Stimulated activated CD8-positive, alpha-beta memory T cell treated with anti-CD3 and anti-CD28 coated beads, Interleukin-15, amount 100 ng/mL, for 48 hours (primary cell): ENCODE measurements at places on chromosomes 12 and 14.

GRCh38 chr12:7113389-7113871, 4.4 kb upstream of the C1RL start:
- DNase-seq = no peak

DNA sequence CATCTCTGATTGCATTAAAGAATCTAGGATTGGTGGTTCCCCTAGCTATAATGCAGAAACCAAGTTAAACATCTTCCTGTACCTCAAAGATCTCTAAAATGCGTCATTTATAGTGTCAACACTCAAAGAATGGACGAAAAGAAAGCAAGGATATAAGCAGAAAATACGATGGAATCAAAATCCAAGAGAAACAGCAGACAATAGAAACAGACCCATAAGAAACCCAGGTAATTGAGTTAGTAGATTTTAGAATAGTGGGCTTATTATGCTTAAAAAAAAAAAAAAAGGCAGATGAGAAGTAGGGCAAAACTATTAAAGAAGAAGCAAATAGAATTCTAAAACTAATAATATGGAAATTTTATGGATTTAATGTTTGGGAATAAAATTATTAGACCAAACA, 44.4 kb downstream of the USP15 start:
- no peak for DNase-seq

DNA sequence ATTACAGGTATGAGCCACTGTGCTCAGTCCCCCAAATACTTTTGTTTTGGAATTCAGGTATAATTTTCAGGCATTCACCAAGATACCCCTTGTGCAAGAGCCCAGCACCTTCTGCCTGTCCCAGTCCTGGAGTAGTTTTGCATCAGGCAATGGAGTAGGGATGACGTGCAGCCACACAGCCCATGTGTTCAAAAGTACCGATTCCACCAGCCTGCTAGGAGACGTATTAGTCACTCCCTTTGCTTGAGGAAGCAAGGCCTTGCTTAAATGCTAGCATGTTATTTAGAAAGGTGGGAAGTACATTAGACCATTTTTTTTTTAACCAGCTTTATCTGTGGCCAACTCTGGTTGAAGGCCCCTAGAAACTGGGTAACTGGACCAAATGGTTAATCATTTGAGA, 15.0 kb upstream of the GALNT16 start:
- no peak for DNase-seq

- no peak for DNase-seq
These were observed 728.5 kb downstream of the FSCB start for GRCh38 chr14:43778570-43778936.

DNA sequence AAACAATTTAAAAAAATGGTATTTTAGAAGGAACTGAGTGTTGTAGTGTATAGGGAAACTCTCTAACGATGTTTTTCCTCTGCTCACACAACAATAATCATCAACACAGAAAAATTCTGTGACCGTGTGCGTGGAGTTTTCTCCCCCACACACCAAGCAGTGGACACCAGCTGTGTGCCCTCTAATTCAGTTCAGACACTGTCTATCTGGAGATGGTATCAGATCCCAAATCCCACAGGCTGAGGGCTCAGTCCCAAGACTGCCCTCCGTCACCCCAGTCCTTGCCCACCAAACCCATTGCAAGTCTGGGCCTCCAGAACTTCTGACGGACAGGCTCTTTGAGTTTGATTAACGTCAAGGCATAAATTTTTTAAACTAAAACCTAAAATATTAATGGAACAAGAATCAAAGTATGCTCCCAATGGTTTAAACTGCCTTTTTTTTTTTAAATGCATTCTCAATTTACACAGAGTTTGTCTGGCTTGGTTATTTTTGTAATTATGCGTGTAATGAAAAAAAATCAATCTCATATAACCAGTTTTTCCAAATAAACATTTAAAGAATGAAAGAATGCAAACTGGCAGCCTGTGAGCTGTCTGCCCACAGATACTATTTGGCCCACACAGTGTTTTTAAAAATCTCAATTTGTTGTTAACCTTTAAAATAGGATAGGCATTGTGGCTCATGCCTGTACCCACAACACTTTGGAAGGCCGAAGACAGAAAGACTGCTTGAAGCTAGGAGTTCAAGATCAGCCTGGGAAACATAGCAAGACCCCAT, 19.2 kb downstream of the BLTP3B start:
- no peak for DNase-seq

DNA sequence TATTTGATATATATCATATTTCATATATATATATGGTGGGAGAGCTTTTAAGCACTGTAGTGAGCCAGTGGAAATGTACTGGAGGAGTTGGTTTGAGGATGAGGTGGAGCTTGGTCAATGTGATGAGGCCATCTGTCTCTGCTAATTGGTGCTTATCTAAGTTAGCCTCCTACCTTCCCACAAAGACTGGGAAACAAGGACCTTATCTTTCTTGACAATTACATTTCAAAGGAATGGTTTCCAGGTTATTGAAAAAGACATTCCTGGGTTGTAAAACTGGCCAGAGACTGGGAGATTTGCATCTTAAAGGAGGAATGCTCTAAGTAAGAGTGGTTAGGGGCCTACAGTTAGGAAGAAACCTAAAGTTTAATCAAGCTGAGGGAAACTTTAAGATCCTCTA, 212.8 kb upstream of the SYT1 start:
- no peak for DNase-seq

DNA sequence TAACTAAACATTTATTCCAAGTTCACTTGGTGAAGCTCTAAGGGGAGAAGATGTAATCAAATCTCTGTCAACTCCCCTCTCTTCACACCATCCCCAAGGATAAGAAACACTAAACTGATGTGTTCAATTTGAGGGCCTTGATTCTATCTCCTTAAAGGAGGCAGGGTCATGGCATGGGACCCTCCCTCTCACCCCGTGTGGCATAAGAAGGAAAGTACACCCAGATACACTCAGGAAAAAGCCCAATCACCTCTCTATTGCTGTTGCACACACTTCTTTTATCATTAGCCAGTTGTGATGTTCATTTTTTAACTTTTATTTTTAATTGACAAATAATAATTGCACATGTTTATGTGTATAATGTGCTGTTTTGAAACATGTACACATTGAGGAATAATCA, 35.1 kb downstream of the WASHC3 start:
- DNase-seq = no peak

DNA sequence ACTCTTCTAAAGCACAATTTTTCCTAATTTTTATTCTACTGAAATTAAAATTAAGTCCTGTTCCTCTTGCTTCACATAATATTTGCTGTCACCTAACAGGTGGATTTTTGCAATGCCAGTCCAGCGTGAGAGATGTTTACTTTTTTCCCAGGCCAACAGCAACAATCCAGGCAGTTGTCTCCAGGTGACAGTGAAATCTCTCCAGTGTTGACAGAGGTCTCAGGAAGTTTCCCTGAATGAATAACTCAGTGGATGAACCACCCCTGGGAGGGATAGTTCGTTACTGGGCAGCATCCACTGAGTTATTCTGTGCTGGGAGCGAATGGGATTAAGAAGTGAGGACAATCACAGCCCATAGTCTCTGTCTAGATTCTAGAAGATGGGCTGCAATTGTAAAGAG, 7.1 kb upstream of the NT5DC3 start:
- DNase-seq = no peak

DNA sequence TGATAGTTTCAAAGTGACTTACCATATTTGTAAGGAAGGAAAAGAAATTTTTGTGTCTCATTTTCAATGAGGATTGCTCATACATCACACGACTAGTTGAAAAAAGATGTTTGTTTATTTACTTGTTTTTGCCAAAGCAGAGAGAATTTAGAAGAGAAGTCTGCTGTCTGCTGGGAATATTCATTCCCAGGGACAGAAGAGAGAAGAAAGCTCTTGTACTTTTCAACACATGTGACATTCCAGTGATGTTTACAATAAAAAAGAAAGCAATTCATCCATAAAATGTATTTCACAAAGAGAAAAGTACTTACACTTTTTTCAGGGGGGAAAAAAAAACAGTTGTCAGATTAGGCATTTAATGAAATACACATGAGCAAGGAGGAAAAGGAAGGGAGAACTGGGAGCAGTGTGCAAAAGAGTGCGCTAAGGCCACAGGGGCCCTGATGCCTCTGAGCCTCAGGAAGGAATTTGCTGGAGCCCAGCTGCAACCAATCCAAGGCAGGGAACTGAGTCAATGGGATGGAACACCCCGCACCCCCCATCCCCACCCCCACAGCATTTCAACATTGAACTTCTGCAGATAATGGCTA, 115.0 kb downstream of the RPAP3 start:
- DNase-seq = no peak

DNA sequence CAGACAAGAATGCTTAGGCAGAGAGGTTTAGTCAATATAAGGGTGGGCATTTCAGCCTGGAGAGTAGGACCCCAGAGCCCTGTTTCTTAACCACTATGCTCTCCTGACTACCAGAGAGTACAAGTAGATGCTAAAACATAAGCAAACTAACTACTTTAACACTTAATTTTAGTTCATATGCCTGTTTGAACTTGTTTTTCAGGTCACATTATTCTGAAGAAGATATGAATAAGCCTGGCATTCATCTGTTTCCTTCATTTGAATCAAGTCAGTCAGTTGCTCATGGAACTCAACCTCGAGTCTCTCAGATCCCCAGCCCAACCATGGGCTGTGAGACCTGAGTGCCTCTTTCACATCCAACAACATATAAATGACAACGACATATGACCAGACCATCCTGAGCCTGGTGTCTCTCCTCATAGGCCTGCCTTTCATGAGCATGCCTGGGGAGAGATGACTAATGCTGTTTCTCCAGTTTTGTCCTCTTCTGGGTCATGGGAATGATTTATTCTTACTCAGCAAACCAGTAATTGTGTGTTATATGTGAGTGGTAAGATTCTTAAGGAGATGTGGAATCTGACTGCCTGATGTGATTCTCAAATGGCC, 251.1 kb upstream of the BTG1 start:
- no peak for DNase-seq

GRCh38 chr12:103626498-103626897, 39.4 kb downstream of the STAB2 start:
- no peak for DNase-seq

DNA sequence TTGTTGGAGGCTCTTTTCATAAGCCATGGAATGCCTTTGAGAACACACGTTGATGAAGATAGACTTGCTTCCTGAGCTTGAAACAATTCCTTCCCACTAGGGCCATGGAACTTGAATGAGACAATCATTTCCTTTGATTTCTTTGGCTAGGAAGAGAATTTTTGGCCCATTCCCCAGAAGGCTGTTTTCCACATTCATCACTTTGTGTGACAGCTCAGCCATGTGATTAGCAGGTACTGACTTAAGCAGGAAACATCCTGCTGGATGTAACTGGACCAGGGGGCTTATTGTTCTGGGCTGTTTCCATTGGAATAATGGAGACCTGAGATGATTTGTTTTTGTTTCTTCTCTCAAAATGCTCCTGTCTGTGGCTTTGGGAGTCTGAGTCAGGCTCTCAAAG, 469.8 kb upstream of the SEL1L start:
- DNase-seq = no peak

GRCh38 chr14:31949709-31950108, 127.4 kb upstream of the ARHGAP5 start:
- no peak for DNase-seq

- DNase-seq = no peak
These were observed 950.6 kb downstream of the GALC start for GRCh38 chr14:87042354-87042753.

DNA sequence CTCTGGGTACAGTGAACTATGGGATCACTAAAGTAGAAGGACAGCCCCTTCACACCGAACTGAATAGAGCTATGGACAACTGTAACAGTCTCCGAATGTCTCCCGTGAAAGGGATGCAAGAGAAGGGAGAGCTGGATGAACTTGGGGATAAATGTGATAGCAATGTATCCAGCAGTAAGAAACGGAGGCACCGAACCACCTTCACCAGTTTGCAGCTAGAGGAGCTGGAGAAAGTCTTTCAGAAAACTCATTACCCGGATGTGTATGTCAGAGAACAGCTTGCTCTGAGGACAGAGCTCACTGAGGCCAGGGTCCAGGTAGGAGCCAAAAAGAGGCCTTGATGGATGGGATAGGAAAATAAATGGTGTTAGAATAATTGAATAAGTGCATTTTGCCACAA, 3.5 kb downstream of the ALX1 start:
- no peak for DNase-seq

GRCh38 chr12:54431911-54432814, 13.1 kb upstream of the ITGA5 start:
- DNase-seq = no peak

- no peak for DNase-seq
These were observed 21.5 kb upstream of the GNS start for GRCh38 chr12:64780531-64781279.

- no peak for DNase-seq
These were observed 50.1 kb downstream of the SLC25A21 start for GRCh38 chr14:37122288-37122687.

- DNase-seq = no peak
These were observed 14.1 kb upstream of the SINHCAF start for GRCh38 chr12:31339831-31340622.

DNA sequence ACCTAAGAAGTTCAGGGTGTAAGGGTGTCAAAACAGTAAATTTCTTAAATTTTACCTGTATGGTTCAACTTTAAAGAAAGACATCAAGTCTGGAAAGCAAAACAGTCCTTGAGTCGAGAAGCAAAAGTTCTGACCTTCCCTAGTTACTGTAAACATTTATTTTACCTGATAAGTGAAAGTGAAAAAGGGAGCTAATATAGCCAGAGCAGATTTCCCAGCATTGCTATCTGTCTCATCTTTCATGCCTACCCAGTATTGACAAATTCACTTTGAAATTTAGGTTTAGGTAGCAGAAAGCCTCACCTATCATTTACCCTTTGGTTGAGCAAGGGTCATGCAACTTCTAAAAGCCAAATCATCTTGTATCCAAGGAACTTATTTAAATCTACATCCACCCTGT, 24.5 kb downstream of the SLC38A4 start:
- no peak for DNase-seq

GRCh38 chr12:29402437-29402836, 21.5 kb upstream of the ERGIC2 start:
- no peak for DNase-seq

DNA sequence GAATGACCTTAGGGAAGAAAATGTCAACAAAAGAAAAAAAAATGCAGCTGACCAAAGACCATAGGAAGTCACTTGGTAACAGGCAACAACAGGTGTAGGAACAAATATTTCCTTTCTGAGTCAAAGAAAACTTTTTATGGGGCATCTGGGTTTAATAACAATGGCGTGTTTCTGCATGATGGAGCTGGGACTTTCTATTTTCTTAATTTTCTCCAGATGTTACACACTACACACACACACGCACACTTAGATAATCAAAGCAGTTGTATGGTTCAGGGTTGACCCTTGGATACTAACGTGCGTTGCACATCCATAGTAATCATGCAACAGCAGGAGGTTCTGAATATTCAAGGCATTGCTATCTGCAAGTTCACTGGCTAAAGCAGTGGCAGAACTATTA, 47.9 kb upstream of the NTF3 start:
- no peak for DNase-seq

DNA sequence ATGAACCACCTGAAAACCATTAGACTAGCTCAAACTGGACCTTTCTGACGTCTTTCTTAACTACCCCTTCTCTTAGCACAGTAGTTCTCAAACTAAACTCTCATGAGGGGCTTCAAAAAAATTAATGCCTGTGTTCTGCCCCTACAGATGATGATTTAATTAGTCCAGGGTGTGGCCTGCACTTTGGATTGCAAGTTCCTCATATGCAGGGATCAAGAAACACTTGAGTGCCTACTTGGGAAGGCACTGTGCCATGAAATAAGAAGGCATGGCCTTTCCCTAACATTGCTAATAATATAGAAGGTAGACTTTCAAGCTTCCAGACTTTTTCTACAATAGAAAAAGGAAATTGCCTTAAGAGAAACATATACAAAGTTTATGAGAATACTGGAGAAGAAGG, 22.8 kb upstream of the KLHDC2 start:
- no peak for DNase-seq
